ENCODE measurements at places on chromosomes 6 and 20.

DNA sequence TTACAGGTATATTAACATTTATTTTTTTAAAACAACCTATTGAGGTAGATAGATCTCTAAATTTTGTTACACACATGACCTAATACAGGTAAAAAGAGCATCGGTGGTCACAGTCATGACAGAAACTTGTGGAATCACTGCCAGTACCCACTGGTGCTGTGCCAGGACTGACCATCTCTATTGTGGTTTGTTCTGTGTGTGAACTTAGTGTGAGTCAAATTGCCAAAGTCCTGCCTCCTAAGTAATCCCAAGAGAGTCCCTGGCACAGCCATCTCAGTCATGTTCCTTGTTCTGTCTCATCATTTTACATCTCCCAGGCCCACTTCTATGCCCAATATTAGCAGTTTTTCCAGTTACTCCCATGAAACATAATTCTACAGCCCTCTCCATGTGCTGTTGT lies 21.4 kb downstream of the GSTA2 start:
- no peak for DNase-seq

- DNase-seq = no peak
These were observed 921.9 kb upstream of the EYS start for GRCh38 chr6:66628917-66629316.

DNA sequence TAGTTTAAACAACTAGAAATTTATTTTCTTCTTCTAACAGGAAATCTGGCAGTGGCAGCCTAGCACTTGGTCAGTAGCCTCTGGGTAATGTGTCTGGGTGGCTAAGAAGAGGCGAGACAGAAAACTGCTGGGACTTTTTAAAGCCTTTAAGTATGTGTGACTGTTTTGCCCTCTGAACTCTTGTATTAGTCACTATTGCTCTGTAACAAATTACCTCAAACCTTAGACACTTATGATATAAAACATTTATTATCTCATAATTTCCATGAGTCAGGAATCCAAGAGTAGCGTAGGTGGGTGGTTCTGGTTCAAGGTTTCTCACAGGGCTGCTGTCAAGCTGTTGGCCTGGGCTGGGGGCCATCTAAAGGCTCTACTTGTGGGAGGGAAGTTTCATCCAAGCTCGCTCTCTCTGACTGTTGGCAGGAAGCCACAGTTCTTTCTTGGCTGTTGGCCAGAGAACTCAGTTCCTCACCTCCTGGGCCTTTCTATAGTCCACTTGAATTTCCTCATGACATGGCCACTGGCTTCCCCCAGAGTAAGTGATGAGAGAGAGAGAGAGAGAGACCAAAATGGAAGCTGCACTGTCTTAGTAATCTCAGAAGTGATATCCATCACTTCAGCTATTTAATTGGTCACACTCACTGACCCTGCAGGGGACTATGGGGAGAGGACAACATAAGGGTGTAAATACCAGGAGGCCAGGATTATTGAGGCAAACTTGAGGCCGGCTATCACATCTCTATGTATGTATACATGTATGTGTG lies 17.4 kb upstream of the TBC1D22B start:
- peak; percentile 94 for DNase-seq

- DNase-seq = no peak
These were observed 4.9 kb downstream of the VSTM2L start for GRCh38 chr20:37907677-37908401.

GRCh38 chr6:107110200-107110599 lies 5.1 kb downstream of the BEND3 start:
- no peak for DNase-seq

GRCh38 chr6:142819603-142820337 lies 125.2 kb downstream of the HIVEP2 start:
- peak; percentile 69 for DNase-seq

- no peak for DNase-seq
These were observed 141.1 kb downstream of the COL21A1 start for GRCh38 chr6:56106231-56106630.

DNA sequence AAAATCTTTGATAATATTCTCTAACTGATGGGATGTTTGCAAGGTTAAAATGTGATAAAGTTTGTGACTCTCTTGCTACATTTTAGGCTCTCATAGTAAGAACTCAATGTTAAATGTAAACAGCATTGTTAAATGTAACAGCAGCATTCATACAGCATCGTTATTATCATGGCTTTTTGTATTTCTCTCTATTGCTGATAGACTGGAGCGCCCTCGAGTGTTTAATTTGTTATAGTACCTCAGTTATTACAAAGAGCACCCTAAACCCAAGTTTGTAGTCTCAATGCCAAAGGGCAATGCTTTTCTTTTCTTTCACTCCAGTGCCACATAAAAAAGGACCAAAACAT lies 14.9 kb upstream of the TTPAL start:
- DNase-seq = no peak

DNA sequence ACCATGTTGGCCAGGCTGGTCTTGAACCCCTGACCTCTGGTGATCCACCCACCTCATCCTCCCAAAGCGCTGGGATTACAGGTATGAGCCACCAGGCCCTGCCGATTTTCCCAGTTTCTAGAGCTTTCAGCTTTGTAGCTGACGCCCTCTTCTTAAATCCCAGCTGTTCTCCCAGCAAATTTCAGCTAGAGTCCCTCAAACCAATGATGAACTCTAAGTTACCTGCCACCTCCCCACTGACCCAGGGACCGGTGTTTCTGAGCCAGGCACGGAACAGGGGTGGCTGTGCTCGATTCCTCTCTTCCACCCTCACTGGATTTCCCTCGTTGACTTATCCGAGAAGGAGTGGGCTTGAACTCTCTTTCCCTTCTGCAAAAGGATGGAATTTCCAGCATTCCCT lies 39.1 kb downstream of the SUN5 start:
- peak; percentile 2 for DNase-seq

DNA sequence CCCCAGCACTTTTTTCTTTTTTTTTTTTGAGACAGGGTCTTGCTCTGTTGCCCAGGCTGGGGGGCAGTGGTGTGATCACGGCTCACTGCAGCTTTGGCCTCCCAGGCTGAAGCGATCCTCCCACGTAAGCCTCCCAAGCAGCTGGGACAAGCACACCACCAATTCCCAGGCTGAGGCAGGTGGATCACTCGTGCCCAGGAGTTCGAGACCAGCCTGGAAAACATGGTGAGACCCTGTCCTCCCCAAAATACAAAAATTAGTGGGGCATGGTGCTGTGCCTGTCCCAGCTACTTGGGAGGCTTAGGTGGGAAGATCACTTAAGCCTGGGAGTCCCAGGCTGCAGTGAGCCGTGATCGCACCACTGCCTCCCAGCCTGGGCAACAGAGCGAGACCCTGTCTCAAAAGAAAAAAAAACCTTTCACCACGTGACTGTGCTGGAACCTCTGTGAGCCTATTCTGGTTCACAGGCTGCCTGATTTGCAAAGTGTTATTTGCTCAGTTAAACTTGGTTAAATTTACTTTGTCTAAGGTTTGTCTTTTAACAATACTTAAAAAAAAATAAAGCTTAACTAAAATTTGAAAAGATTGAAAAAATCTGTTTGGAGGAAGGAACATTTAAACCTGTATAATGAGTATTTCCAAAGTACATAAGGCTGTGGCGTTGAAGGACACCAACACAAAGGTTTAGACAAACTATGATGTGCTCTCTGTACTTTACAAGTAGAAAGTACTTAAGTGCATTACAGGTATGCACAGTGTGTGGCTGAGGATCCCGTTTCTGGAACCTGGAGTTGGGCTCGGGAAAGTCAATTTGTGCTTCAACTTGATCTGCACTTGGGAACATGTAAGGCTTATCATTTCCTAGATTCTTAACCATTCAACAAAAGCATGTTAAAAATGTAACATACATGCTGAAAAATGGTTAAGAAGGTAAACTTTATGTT lies 55.0 kb downstream of the PPP1R3G start:
- no peak for DNase-seq

- DNase-seq = no peak
These were observed 248.4 kb downstream of the PACRG start for GRCh38 chr6:162976141-162976540.

GRCh38 chr6:132962936-132963868 lies 148.8 kb downstream of the RPS12 start:
- peak; percentile 66 for DNase-seq

- no peak for DNase-seq
These were observed 138.3 kb downstream of the COL9A1 start for GRCh38 chr6:70164556-70164955.
